ENCODE measurements at places on chromosomes 13 and 19. TPM values are rescaled to one million over a fixed set of nuclear protein-coding genes. Genes with fewer than 3 reads are reported as not detected.
A peak's percentile ranks its signal among the peaks of the same experiment; 100 is the strongest.

Gene ZNF813
- 1.2 TPM for total RNA-seq

- no peak for DNase-seq
Measured at GRCh38 chr13:100235311-100235901, 146.5 kb downstream of the PCCA start.

DNA sequence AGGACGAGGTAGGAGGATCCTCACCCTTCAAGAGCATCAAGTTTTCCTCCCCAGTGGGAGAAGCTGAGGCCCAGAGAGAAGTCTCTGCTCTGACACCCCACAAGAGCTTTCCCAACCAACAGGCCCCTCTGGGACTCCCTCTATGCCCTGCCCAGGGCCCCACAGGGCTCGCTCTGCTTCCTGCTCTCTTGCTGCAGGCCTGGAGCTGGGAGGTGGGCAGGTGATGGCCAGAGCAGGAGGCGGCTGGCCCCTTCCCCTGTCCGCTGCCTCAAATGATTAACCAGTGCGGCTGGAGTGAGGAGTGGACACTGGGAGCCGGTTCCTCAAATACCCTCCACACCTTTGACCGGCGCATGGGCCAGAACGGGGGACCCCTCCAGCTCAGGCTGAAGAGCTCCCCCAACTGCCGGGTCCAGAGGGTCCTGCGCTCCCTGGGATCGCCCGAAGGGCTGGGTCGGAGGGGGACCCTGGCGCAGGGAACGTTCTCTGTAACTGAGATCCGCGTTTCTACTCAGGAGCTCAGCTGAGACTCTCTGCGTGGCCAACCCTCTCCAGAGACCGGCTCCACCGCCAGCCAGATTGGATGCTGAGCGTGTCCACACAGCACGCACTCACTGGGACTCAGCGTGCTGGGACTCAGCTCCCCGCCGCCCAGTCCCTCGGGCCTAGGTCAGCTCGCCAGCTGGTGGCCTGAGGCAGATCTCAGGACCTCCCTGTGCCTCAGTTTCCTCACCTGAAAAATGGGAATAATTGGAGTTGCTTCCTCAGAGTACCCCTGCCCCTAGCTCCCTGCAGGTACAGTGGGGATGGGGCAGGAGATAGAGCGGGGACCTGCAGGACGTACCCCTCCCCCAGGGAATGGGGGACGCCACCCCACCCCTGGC lies 6.7 kb upstream of the ONECUT3 start:
- no peak for DNase-seq

DNA sequence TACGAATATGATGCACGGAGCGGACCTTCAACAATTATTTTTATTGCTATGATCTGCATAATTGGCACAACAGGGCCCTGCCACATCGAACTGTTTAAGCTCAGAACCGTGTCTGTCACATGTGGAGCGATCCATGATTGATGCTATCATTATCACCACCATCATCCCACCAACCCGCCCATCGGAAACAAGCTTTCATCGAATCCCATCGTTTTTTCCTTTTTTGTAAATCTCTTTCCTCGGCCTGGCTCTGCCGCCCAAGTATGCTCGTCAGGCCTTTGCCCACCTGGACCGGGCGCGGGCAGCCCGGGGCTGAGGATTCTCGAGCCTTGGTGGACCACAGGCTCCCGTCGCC lies 533 bp upstream of the DCAF15 start:
- DNase-seq, result no peak

DNA sequence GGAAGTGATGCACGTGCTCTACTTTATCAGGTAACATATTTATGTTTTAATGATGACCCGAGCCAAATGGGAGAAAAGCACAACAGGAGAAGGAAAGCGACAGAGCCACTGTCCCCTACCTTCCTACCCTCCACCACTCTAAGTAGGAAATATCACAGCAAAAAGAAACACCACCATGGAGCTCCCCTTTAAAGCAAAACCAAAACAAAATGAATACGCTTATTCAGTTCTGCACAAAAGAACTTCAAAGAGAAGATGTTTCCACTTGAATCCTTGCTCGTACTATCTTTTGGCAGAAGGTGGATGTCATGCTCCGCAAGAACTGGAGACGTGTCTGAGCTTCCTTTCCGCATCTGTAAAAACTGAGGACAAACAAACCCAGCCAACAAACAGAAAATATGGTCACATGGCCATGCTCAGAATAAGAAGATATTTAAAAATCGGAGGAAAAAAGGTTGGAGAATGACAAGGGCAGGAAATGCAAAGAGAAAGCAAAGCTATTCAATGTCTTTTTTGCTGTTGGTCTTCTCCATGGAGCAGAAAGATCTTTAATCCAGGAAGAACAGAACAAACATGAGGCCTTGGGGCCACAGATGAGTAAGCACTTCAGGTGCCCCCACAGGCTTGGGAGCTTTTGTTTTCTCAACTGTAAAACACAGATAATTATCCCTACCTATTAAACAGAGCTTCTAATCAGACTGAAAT lies 19.5 kb downstream of the N4BP2L1 start:
- no peak for DNase-seq

Gene RFPL4A
- not detected for total RNA-seq

GRCh38 chr19:13215572-13216380 lies 65.6 kb downstream of the IER2 start:
- DNase-seq, result no peak

DNA sequence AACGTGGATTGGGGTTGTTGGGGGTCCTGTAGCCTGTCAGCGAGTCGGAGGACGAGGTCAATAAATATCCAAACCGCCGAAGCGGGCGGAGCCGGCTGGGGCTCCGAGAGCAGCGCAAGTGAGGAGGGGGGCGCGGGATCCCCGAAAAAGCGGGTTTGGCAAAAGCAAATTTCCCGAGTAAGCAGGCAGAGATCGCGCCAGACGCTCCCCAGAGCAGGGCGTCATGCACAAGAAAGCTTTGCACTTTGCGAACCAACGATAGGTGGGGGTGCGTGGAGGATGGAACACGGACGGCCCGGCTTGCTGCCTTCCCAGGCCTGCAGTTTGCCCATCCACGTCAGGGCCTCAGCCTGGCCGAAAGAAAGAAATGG lies 754 bp upstream of the SIX5 start:
- peak; percentile 45 for DNase-seq

GRCh38 chr13:49784886-49785570 lies 7.5 kb downstream of the KPNA3 start:
- no peak for DNase-seq

DNA sequence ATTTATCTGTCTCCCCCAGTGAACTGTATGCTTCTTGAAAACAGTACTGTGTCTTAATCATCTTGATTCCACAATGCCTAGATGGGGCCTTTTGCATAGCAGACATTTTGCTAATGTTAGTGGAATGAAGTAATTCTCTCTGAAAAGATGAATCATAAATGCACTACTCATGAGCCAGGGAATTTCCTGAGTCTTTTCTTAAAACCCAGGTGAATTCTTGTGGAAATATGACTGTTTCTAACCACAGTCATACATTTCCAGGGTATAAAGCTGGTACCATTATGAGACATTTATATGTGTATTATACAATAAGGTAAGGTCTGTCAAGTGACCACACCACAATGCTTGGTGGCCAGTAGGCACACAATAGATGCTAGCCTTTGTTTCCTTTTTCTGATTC lies 5.5 kb upstream of the KCTD4 start:
- no peak for DNase-seq

Gene LHB
- total RNA-seq, result not detected

Gene CBLC
- not detected for total RNA-seq

Gene NMRK2
- 241 TPM for total RNA-seq

DNA sequence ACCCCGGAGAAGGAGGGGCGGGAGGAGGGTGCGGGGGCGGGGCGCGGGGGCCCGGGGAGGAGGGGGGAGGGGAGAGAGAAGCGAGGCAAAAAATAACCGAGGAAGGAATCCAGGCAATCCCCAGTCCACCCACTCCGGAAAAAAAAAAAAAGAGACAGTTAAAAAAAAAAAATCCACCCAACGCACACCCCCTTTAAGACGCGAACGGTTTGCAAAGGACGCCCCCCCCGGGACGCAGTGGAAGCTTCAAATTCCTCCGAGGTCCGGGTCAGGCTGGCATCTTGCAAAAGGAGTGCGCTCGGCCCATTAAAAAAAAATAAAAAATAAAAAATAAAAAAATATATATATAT lies at the start of gene CACNA1A:
TSS of gene CACNA1A (minus strand) at position 9 of the 350 bp plus-strand sequence. CDS start 255 bp downstream, outside the sequence.
- no peak for DNase-seq

DNA sequence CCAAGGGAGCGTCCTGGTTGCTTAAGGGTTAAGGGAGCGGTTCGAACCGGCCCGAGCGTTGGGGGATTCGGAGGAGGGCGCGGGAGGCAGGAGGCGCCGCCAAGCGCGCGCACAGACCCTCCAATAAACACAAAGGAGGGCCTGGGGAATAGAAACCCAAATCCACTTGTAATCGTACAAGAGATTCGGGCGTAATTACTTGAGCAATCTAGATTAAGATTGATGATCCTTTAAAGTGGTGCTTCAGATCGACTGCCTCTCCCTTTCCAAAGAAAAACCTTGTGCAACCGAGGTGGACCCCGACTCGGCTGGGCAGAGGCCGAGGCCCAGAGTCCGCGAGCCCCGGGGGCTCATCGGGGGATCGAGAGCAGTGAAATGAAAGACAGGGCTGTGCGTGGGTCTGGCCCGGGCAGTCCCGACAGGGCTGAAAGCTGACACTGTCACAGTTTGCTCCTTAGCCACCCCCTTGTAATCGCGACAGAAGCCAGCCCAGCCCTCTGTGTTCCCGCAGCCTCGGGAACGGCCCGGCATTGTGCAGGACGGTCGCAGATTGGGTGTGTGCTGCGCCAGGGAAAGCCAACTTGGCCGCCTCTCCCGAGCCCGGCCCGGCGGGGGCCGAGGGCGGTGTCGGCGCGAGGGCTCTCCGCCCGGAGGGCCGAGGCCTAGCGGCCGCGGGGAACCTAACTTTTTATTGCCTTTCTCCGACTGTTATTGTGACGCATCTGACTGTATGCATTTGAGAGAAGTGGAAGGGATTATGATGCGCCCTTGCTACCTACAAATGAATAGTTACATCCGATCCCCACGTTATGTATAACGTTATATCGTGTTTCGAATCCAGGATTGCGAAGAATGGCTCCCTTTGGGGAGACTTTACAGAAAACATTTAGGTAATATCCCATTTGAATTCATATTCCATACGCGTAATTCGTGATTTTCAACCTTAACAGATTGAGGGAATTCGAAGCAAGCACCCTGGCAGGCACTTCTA lies 5.5 kb downstream of the MAB21L1 start:
- DNase-seq, result peak; percentile 60

DNA sequence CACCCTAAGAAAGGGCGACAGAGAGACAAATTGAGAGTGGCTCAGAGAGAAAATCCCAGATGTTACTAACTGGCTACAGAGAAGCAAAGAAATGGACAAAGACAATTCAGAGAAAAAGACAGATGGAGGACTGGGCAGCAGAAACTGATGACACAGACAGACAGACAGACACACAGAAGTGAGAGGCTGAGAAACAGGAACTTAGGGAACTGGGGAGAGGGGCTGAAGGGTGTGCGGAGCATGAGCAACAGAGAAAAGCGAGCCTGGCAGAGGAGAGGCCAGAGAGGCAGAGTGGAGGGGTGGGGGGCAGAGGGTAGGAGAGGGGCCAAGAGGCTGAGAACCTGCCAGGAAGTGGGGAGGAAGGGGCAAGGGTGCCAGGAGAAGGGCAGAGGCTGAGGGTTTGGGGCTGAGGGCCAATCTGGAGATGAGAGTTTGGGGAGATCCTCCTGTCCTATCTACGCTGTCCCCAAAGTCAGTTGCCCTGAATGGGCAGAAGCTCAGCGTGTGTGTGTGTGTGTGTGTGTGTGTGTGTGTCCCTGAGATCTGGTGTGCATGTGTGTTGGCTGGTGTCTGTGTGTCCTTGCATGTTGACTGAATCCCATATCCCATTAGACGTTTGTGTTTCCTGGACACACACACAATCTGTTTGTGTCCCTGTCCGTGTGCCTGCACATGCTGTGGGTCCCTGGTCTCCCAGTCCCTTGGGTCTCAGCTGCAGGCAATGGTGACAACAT lies 5.6 kb upstream of the ERFL start:
- no peak for DNase-seq

- no peak for DNase-seq
Measured at GRCh38 chr13:29835280-29836061, 14.9 kb downstream of the UBL3 start.

DNA sequence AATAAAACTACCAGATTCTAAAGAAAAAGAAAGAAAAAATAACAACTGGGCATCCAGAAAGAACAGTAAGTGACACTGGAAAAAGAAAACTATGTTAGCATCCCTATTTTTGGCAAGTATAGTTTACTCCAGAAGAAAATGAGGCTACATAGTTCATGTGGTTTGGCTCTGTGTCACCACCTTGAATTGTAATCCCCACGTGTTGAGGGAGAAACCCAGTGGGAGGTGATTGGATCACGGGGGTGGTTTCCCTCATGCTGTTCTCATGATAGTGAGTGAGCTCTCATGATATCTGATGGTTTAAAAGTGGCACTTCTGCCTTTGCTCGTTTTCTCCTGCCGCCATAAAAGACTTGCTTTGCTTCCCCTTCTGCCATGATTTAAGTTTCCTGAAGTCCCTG lies 76.9 kb downstream of the ITGBL1 start:
- no peak for DNase-seq

DNA sequence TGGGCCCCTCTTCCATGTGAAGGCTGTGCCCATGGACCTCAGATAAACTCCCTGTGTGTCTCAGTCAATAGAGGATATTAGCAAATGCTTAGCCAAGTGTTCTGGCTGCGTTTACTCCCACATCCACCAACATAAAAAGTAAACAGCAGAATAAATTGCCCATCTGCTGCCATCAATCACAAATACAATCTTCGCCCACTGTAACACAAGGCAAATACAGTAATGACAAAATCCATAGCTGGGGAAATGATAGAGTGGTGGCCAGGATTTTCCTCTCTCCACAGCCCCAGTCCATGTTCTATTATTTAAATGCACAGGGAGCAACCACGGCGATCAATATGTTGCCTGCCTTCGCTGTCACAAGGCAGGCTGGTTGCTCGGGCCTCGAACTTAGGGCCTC lies 376.5 kb downstream of the UQCRFS1 start:
- DNase-seq, result no peak

GRCh38 chr13:101425623-101426022 lies 9.3 kb upstream of the NALCN start:
- no peak for DNase-seq

DNA sequence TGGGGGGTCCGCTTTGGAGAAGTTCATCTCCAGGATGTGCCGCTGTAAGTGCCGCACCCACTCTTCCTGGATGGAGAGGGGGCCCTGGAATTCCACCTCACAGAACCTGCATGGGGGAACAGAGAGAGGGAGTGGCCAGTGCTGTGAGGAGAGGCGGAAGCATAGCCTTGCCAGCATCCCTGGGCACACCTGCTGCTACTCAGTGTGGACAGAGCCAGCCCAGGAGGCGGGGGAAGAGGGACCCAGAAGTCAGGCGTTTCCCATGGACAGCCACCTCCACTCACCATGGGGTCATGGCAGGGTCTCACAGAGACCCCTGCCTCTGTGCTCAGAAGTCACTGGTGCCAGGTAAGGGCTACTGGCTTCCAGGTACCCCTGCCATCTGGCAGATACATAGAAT lies 4.3 kb upstream of the AKAP8L start:
- no peak for DNase-seq

GRCh38 chr19:46076031-46076880 lies 35.5 kb upstream of the IGFL4 start:
- DNase-seq, result no peak

Gene LILRA1
- total RNA-seq, result 0.39 TPM

Data from heart right ventricle (tissue), 16 donors.